H1 (cell line): ENCODE measurements at places on chromosomes 2 and 18. TPM values are rescaled to one million over a fixed set of nuclear protein-coding genes. Genes with fewer than 3 reads are reported as not detected.

DNA sequence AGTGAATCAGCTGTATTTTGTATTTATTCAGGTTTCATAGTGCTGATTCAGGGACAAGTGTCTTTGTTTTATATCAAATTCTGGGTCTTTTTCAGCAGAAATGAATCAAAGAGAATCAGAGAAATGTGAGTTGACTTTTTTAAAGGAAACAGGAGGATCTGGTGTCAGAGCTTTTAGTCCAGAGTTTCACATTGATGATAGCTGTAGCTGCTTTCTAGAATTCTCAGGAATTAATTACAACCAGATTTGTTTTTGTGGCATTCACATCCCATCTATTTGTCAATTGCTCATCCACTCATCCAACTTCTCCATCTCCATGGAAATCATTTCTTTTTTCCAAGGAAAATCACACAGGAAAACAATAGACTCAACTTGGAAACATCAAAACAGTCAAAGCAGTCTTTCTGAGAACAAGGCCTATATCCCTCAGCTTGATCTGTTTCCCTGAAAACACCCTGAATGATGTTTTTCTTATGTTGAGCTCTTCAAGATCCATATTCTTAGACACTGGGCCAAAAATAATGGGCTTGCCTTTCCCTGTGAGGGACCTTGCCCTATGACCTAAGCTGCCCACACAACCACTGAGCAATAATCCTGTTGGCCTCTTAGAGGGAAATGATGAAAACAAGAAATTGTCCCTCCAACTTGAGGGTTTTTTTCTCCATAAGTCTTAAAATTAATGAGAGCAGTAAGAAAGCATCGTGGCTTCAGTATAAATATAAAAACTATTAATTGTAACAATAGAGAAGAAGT lies 249.5 kb upstream of the FN1 start:
- no peak overlapping the region for H3K27ac ChIP-seq
- no peaks in the 10 kb centered on the region for H3K36me3 ChIP-seq
- H3K27me3 ChIP-seq, result no peaks in the 10 kb centered on the region
- no peaks in the 10 kb centered on the region for H3K4me1 ChIP-seq
- no peak for DNase-seq

- no peak overlapping the region for H3K4me3 ChIP-seq
- DNase-seq, result no peak
- no peaks in the 10 kb centered on the region for H3K4me1 ChIP-seq
- peaks cover 81% of the 10 kb centered on the region for H3K36me3 ChIP-seq
- H3K27ac ChIP-seq, result no peak overlapping the region
- H3K27me3 ChIP-seq, result no peaks in the 10 kb centered on the region
These were observed 17.1 kb upstream of the CNDP1 start for GRCh38 chr18:74517236-74517630.

DNA sequence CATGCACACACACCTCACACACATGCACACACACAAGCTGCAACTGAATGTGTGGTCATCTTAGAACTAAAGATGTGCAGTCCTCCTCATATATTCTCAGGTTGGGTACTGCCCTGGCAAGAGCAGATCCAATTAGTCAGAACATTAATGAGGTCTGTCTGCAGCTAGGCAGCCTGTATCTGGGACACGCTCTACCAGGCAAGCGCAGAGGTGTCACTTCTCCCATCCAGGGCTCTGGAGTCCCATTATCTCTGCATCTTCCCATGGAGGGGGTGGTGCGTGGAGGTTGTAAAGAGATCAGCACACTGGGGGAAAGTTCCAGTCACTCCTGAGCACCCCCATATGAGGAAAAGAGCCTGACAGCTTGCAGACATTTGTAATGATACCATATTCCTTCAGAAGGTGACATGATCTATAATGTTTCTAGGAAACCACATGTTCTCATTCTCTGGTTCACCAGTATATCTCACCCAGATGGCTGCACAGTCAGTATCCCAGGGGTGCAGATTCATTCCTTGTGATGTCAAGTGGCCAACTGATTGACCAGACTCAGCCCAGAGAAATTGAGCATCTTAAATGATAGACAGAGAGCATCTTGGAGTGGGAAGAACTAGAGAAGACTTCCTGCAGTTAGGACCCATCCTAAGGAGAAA lies 95.4 kb downstream of the RTN4 start:
- no peak overlapping the region for H3K4me3 ChIP-seq
- peaks cover 4% of the 10 kb centered on the region; the same call in 1 of the 2 replicates for H3K4me1 ChIP-seq
- DNase-seq, result no peak
- H3K27me3 ChIP-seq, result no peaks in the 10 kb centered on the region
- H3K36me3 ChIP-seq, result no peaks in the 10 kb centered on the region

DNA sequence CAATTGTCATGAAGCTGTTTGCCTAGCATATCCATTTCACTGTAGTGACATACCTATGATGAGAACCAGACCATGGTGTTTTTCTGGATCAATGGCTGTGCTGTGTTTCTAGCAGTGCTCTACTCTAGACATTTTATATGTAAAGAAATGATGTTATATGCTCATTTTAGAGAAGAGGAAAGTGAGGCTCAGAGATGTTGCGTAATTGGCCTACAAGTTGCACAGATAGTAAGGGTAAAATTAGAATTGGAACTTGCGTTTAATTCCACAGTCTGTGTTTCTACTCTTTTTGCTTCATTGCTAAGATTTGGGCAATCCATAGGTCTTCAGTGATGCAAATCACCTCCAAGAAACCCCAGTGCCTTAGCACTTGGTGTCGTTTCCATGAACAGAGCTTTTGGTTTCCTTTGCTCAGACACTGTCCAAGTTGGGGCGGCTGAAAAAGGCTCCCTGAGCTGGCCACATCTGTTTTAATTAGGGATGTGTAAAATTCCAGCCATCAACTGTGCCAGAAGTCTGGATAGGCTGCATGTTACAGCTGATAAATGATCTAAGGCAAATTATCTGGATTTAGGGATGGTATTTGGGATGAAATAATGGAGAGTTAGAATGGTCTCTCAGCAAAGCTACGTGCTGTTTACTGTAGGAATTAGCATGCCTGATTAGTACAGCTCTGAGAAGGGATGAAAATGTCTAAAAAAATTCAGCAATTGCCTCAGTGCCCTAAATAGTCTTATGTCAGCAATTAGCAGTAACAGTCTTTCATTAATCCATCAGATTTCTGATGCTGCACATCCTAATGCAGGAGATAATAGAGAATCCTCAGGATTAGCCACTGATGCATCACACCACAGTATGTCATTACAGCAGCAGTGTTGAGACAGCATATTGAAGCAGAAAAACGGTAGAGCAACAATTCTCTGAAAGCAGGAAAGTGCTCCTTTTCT lies 65.3 kb downstream of the PTPRM start:
- H3K4me3 ChIP-seq, result no peak overlapping the region
- no peaks in the 10 kb centered on the region for H3K4me1 ChIP-seq
- DNase-seq, result no peak

CCDC85A gene
- total RNA-seq, result 0.48 TPM in 1 of 2 replicates, not detected in the other

C2orf72 gene
- total RNA-seq, result 0.71 and 1.1 TPM in 2 replicates

TXNDC2 gene
- total RNA-seq, result 0.09 TPM in 1 of 2 replicates, not detected in the other
